Mesothelial cell of epicardium (in vitro differentiated cells): ENCODE measurements at places on chromosomes 3 and 15.

GRCh38 chr3:109413049-109413448 lies 75.7 kb upstream of the DPPA4 start:
- no peak for DNase-seq

- no peak for DNase-seq
Observed at GRCh38 chr3:32147509-32147908, 41.1 kb downstream of the GPD1L start.

- DNase-seq = no peak
Observed at GRCh38 chr15:46442184-46442583, 807.4 kb downstream of the SQOR start.

- DNase-seq = no peak
Observed at GRCh38 chr3:20844851-20845250, 658.8 kb upstream of the SGO1 start.

GRCh38 chr3:14410503-14411165 lies 8.2 kb downstream of the SLC6A6 start:
- DNase-seq = no peak

- peak; percentile 3 for DNase-seq
Observed at GRCh38 chr3:193963808-193964516, 172.0 kb upstream of the HES1 start.

DNA sequence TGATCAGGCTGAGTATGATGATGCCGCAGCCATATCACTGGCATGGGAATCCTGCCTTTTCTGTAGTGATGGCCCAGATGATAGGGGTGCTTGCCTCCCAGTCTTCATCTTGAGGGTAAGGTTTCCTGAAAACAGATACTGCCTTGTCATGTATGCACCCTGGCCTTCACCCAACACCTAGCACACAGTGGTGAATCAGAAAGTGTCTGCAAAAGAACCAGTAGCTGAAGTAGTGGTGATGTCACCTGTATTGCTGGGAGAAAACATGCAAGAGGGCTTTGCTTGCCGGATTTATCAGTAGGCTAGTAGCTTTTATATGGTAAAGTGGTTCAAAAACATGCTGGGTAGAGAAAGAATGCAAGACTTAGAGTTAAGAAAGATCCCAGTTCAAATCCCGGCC lies 419.8 kb upstream of the WNT5A start:
- DNase-seq = no peak

DNA sequence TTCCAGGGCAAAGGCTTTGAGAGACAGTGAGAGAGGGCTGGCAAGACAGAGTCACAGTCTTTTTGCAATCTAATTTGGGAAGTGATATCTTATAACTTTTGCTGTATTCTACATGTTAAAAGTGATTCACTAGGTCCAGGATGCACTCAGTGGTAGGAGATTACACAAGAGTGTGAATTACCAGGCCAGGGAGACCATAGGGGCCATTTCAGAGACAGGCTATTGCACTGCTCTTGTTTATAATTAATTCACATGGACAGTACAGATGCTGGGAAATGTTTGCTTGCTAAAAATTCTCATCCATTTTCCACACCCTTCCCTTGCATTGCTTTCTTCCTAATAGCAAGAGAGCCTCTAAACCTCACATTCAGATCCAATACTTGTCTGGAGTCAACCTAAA lies 22.6 kb upstream of the POMGNT2 start:
- DNase-seq = no peak
